IPS DF 19.7 (cell line): ENCODE measurements at places on chromosomes 5 and 9.

DNA sequence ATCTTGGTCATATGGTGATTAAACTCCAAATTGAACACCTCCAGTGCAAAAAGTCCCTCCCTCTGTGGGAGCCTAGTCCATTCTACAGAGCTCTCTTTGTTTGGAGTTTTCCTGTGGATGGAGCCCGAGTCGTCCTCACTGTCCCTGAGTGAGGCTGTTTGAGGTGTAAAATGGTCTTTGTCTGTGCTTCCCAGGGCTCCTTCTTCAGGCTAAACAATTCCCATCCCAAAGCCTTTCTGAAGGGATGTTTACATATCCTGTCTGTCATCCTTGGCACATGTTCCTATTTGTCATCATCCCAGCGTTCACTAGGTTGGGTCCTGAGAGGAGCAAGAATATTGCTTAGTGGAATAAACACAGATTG, 68.9 kb downstream of the COL27A1 start:
- DNase-seq, result no peak

- no peak for DNase-seq
Observed at GRCh38 chr5:446883-447263, 3.9 kb downstream of the EXOC3 start.

GRCh38 chr5:143398451-143399237, 4.8 kb downstream of the NR3C1 start:
- DNase-seq, result no peak

DNA sequence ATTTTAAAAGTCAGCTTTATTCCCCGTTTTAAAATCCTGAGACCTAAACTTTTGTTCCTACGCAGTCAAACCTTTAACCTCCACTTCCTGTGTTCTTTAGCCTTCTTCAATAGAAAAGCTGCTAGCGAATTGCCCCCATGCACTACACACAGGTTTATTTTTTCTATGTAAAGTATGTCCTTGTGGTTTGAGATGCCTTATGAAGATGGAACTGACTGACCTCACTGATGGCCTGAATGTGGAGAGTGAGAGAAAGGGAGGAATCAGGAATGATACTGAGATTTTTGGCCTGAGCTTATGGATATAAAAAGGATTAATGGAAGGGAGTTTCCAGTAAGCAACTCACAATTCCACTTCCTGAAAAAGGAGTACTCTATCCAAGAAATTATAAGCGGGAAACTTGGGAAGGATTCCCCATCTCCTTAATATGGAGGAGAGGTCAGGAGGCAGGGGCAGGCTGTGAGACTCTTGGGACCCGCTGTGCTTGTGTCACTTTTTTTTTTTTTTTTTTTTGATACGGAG, 89.5 kb downstream of the UGCG start:
- DNase-seq, result no peak

- DNase-seq, result no peak
Observed at GRCh38 chr5:52910071-52910470, 79.1 kb upstream of the ITGA2 start.

DNA sequence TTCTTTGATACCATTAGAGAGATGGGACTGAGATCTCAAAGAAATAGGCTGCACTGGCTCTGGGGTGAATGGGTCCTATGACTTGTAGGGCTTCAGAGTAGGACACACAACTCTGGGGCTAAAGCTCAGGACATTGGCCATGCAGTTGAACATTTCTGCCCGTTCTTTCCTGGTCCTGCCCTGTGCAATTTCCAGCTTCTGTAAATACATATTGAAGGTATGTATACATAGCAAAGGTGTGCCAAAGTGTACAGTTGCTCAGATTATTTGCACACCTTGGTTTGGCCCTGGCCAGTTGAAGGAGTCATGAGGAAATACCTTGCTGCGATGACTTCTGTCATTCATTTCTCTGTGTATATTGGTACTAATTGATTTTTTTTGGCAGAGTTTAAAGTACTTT, 52.8 kb upstream of the TAF11L2 start:
- DNase-seq, result no peak

- no peak for DNase-seq
Observed at GRCh38 chr9:122837266-122837850, 9.0 kb upstream of the PDCL start.

- DNase-seq, result no peak
Observed at GRCh38 chr9:121783521-121784507, 132.4 kb downstream of the DAB2IP start.

GRCh38 chr9:19551124-19551929, 142.5 kb downstream of the ACER2 start:
- no peak for DNase-seq

DNA sequence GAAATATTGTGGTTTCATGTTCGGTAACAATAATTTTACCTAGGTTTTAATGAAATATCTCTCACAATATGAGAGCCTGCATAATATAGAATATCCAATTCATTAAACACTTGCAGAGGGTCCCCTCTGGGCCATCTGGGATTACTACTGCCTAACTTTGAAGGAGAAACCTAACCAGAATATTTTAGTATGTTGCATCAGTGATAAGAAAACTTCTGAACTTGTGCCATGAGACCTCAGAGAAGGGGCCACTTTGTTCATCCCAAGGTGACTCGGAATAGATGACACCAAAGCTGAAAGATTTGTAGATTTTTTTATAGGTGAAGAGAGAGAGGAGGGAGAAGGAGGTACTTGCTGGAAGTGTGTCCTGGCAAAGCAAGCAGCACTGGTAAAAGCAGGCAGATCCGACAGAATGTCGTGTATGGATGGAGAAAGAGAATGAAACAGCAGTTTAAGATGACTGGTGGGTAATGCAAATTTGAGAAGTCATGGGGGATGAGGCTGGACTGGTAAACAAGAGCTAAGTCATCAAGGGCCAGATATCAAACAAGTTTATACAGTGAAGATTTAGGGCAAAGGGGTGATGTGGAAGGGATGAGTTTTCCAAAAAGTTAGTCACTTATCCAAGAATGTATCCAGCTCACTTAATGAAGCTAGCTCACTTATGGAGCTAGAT, 372.3 kb downstream of the ADGRV1 start:
- DNase-seq, result no peak
